AG04449 (cell line): ENCODE measurements at places on chromosomes 16 and 17.

DNA sequence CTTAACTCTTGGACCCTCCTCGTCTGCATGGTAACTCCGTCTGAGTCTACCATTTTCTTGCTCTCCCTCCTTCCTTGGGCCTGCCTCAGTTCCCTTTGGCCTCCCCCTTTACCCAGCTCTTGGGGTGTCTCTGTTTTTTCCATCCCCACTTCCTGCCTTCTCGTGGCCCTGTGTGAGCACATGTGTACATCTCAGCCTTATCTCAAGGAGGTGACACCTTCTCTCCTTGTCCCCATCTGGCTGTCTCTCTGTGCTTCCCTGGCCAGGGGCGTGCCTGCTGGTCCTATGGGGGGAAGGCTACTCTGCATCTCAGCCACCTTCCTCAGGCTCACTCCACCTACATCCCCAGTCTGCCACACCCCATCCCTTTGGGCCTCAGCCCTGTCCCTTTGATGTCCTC lies 6.6 kb downstream of the CTF1 start:
- DNase-seq, result no peak

GRCh38 chr17:83071966-83072562 lies 7.3 kb upstream of the METRNL start:
- DNase-seq, result no peak

DNA sequence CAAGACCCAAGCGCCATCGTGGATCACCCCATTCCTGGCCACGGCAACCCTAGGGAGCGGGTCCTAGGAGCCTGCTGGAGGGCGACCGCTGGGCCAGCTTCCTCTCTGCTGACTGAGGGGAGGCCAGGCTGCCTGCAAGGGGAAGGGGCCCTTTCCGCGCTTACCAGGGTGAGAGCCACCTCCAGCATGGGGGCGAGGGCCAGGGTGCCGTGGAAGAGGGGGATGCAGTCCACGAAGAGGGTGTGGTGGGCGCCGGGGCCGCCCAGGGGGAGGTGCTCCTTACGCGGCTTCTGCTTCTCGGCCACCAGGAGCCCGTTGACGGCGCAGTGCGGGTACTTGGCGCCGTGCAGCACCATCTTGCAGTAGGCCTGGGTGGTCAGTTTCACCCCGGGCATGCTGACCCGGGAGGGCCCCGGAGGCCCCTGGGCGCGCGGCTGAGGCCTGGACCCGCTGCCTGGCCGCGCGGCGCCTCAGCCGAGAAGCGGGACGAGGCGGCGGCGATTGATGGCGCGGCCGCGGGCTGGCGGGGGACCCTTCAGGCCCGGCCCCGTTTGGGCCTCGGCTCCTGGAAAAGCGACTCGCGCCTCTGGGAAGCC lies 345 bp downstream of the EMC8 start:
- DNase-seq, result no peak

- no peak for DNase-seq
Measured at GRCh38 chr16:1940273-1941161, 2.5 kb downstream of the MSRB1 start.

DNA sequence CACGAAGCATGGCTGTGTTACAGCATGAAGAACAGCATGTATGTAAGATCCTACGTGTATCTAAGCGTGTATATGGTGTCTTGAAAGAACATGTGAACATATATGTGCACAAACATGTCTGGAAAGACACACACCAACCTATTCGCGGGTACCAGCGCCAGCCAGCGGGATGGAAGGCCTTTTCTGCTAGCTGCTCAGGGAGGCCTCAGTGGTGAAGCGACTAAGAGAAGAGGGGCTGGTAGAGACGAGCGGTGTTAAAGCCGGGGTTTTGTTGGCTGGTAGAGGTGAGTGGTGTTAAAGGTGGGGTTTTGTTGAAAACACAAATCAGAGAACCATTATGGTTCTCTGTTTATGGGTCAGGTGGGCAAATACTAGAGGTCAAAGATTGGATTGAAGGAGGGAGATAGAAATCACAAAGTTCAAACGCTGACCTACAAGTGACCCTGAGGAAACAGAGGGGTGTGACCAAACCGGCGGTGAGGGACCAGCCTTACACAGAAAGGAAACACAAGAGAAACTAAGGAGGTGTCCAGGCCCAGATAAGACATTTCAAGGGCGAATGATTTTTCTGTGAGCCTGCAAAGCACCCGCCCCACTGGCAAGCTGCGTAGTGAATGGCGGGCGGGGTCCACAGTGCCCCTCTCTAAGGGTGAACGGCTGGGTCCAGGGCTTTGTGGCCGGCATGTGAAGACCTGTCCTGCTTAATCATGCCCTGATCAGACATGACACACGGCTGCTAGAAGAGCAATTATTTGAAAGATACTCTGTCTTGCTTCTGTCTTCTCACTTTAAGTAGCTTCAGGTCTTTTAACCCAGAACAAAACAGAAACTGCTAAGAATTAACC lies 8.1 kb downstream of the ZCCHC14 start:
- DNase-seq, result no peak

GRCh38 chr16:85621698-85622428 lies 8.7 kb downstream of the GSE1 start:
- DNase-seq, result no peak

DNA sequence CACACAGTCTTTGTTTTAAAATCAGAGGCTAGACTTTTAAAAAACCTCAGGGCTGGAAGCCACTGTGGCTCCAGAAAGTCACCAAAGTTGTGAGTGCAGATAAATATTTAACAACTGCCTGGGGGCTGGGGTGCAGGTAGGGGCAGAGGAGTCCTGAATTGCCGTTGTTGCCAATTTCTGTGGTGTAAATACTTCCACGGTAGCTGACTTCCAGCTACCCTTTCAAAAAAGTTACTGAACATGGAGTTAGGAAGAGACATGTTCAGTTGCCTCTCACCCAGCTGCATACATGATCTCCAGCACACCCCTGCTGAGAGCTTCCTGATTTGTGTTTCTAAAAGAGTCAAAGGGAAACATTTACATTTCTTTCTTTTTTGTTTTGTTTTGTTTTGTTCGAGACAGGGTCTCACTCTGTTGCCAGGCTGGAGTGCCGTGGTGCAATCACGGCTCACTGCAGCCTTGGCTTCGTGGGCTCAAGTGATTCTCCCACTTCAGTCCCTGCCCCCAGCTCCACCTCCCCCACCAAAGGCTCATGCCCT lies 58.7 kb downstream of the PLXDC1 start:
- no peak for DNase-seq

DNA sequence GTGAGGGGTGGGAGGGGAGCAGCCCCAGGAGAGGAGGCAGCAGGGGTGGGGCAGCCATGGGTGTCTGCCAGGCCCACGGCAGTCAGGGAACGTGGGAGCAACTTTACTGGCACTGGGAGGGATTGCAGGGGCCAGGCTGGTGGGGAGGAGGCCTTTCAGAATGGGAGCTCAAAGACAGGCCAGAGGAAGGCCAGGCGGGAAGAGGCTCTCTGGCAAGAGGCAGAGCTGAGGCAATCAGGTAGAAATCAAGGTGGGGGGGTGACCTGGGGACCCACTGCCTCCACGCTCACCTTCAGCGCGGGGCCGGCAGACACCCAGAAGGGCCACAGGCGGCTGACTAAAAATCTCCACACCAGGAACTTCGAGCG lies 11.9 kb upstream of the GSE1 start:
- DNase-seq, result no peak

DNA sequence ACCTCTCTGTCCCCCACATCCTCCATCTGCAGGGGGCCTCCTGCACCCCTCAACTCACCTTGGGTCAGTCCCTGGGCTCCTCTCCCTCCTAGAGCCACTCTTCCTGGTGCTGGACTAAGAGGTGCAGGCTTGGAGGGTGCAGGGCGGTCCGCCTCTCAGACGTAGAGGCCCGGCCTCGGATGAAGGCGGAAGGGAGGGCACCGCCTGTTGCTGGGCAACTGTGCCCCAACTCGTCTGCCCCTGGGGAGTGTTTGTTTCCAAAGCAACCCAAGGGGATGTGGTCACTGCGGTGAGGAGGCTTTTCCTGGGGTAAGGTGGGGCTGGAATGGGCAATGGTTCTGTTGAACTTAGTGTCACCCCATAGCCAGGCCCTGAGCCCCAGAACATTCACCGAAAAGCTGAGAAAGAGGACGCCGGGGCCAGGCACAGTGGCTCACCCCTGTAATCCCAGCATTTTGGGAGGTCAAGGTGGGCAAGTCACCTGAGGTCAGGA lies at the start of gene C16orf54:
C16orf54 (minus strand) TSS at position 138 of the 493 bp plus-strand sequence. CDS start 1,039 bp downstream, outside the sequence.
- no peak for DNase-seq

DNA sequence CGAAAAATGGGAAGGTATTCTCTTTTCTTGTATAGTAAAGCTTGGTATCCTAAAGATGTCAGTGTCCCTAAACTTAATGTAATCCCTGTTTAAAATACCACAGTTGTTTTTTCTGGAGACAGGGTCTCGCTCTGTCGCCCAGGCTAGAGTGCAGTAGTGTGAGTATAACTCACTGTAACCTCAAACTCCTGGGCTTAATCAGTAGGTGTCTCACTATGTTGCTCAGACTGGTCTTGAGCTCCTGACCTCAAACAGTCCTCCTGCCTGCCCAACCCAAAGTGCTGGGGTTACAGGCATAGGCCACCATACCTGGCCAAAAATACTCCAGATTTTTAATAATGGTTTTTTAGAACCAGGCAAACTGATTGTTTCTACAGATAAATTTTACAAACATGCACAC lies 8.2 kb downstream of the DCAF7 start:
- DNase-seq, result no peak

DNA sequence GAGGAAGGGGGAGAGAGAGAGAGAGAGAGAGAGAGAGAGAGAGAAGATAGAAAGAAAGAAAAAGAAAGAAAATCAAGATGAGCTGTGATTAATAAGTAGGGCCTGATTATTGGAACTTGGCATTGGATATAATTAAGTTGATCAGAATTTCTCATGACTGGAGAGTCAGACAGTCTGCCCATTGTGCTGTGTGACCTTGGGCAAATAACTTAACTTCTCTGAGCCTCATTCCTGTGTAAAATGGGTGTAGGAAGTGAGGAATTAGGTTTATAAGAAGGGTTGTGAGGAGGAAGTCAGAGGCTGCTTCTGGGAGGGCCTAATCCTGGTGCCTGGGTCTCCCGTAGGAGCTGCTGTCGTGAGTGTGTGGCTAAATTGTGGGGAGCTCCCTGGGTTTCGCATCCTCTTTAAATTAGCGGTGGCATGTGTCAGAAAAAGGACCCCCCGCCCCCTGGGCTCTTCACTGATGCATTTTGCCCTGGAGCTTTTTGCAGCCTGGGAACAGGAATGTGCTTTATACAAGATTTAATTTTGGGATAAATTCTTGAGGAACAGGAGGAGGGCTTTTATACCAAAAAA lies 76.0 kb downstream of the CMIP start:
- no peak for DNase-seq

- DNase-seq, result no peak
Measured at GRCh38 chr17:57810721-57811637, 38.9 kb downstream of the MRPS23 start.

DNA sequence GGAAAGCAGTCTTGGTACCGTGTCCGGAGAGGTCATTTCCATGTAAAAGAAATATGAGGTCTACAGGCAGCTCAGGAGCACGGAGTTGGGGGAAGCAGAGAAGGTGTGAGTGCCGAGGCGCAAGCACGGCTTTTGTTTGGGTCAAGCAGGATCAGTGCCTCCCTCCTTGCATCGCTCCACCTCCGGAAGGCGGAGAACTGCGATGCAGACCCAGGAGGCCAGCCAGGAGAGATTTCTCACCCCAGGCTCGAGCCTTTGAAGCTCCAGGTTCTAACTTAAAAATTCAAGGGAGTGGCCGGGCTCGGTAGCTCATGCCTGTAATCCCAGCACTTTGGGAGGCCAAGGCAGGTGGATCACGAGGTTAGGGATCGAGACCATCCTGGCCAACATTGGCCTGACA lies 25.0 kb downstream of the NAA60 start:
- no peak for DNase-seq

GRCh38 chr17:9146064-9146463 lies 124.8 kb downstream of the NTN1 start:
- no peak for DNase-seq
